PC-3 (cell line): ENCODE measurements at places on chromosomes 7 and 10.

DNA sequence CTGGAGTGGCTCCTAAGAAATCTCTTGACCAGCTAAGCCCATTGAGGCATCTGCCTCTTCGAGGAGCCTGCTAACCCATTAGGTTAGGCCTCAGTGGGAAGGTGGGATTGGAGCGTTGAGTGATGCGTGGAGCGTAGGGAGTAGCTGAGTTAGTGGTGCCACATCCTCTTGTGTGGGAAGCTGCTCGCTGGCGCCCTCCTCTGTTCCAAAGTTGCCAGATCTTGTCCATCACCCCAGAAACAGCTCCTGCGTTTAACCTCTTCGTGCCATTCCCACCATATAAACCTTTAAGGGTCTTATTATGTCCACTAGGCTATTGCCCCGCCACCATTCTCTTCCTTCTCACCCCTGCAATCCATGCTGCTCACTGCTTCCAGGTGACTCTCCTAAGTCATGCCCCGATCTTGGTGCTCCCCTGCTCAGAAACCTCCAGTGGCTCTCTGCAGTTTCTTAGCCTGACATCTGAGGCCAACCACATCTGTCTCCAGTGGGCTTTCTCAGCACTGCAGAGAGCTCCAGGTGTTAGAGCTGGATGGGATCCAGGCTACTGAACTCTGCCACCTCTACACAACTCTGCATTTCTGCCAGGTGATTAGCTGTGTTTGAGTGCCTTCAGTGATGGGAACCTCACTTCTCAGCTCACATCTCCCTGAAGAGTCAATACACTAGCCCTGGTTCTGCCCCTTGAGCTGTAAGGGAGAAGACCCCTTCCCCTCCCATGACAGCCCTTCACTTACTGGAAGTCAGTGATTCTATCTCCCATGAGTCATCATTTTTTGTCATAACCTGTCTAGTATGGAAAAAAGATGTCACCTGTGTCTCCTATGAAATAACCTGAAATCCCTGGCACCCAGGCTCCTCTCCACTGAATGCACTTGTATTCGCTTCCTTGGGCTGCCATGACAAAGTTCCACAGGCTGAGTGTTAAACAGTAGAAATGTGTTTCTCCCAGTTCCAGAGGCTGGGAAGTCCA, 65.0 kb upstream of the FGFR2 start:
- 0 out of 2 replicates have a peak, but pooled peaks cover 6% of the 10 kb centered on the region for H3K27me3 ChIP-seq
- H3K27ac ChIP-seq = no peak overlapping the region
- H3K4me1 ChIP-seq = no peaks in the 10 kb centered on the region
- no peak overlapping the region for H3K4me3 ChIP-seq

GRCh38 chr7:119374436-119374835, 898.5 kb upstream of the KCND2 start:
- H3K27me3 ChIP-seq = no peaks in the 10 kb centered on the region
- H3K4me3 ChIP-seq = no peak overlapping the region
- DNase-seq = no peak
- H3K4me1 ChIP-seq = no peaks in the 10 kb centered on the region
- no peak overlapping the region for H3K27ac ChIP-seq

GRCh38 chr7:38127216-38128207, 50.5 kb upstream of the STARD3NL start:
- DNase-seq = no peak
- no peaks in the 10 kb centered on the region for H3K36me3 ChIP-seq
- no peak overlapping the region for H3K4me3 ChIP-seq
- H3K27me3 ChIP-seq = peaks cover under 1% of the 10 kb centered on the region; the same call in 1 of the 2 replicates
- H3K4me1 ChIP-seq = no peaks in the 10 kb centered on the region

DNA sequence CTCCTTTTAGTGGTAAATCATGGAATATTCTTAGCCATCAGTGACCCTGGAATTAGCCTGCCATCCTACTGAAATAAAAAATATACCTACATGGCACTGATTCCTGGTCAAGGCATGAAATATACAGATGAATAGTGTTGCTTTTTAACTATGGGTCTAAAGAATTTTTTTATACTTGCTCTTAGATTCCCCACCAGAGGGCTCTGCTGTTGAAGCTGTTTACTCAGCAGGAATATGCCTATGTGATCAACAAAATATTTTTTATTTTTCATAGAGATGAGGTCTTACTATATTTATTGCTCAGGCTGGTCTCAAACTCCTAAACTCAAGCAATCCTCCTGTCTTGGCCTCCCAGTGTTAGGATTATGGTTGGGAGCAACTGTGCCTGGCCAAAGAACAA, 13.5 kb downstream of the ZC3HC1 start:
- no peaks in the 10 kb centered on the region for H3K4me1 ChIP-seq
- H3K27me3 ChIP-seq = no peaks in the 10 kb centered on the region
- H3K36me3 ChIP-seq = no peaks in the 10 kb centered on the region; the same call in 1 of the 2 replicates
- no peak overlapping the region for H3K27ac ChIP-seq

DNA sequence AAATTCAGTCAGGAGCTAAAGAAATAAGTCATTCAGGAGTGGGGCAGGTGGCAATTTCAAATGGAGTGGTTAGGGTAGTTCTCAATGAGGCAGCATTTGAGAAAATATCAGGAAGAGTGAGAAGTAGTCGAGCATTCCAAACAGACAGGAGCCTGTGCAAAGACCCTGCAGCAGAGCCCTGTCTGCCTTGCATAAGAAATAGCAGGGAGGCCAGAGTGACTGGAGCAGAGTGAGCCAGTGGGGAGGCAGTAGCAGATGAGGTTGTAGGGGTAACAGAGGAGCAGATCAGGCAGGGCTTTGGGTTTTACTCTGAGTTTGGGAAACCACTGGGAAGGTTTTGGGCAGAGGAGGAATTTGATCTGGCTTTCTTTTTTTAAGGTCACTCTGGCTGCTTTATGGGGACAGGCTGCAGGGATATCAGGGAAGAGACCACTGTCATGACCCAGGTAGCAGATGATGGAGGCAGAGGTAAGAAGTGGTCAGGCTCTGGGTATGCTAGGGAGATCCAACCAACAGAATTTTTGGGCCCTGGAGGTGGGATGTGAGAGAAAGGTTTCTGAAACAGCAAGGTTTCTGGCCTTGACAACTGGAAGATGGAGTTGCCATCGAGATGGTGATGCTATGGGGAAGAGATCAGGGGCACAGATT, 1.3 kb upstream of the BLVRA start:
- no peaks in the 10 kb centered on the region for H3K27me3 ChIP-seq
- peaks cover 35% of the 10 kb centered on the region for H3K4me1 ChIP-seq
- H3K4me3 ChIP-seq = no peak overlapping the region

- DNase-seq = no peak
- H3K27ac ChIP-seq = no peak overlapping the region
- H3K4me1 ChIP-seq = no peaks in the 10 kb centered on the region
- peaks cover 28% of the 10 kb centered on the region for H3K27me3 ChIP-seq
- no peaks in the 10 kb centered on the region for H3K36me3 ChIP-seq
These were observed 70.4 kb upstream of the PTN start for GRCh38 chr7:137413901-137414300.

GRCh38 chr7:50164559-50165170, 71.6 kb upstream of the ZPBP start:
- no peaks in the 10 kb centered on the region for H3K4me1 ChIP-seq
- no peak overlapping the region for H3K4me3 ChIP-seq
- peaks cover 51% of the 10 kb centered on the region for H3K27me3 ChIP-seq
- H3K27ac ChIP-seq = no peak overlapping the region

- no peak overlapping the region for H3K4me3 ChIP-seq
- peaks cover 7% of the 10 kb centered on the region; the same call in 1 of the 2 replicates for H3K27me3 ChIP-seq
- H3K36me3 ChIP-seq = no peaks in the 10 kb centered on the region
These were observed 192.3 kb downstream of the PTPRN2 start for GRCh38 chr7:158395349-158395748.
